ENCODE measurements at places on chromosomes 6 and 20. TPM values are rescaled to one million over a fixed set of nuclear protein-coding genes. Genes with fewer than 3 reads are reported as not detected.

DNA sequence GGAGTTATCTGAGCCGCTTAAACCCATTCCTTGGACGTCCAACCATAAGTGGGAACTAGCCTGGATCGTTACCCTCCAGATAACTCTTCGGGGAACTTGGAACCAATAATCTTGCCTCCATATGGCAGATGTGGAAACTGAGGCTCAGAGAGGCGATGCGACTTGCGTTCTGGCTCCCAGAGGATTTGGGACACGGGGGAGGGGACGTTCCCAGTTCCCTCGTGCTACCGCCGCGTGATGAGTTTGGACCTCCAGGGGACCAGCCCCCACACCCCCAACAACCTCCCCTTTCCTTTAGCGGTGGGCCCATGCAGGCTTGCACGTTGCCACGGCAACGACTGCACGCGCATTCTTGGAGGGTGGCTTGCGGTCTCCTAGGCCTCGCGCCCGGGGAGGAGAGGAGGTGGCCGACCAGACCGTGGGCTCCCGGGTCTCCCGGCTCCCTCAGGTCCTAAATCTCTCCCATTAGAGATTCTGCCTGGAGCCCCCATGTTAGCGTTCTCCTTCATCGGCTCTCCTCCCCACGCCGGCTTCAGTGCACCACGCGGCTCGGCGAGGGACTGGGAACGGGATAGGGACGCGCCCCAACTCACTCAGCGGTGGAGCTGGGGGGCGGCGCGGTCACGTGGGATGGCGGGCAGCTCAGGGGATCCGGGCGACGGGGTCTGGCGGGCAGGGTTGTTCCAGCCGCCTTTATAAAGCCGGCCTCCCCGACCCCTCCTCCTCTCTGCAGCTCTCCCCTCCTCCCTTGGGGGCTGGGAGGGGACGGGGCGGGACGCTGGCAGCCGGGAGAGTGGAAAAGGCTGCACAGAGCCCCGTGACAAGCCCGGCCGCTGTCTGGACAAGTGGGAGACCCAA lies at the start of gene PLTP:
Gene PLTP (minus strand): TSS at position 670 of the 858 bp plus-strand sequence. CDS start 703 bp downstream, outside the sequence.
- H3K27me3 ChIP-seq = no peaks in the 10 kb centered on the region
- peak; percentile 80 for DNase-seq
- no peaks in the 10 kb centered on the region for H3K36me3 ChIP-seq
- H3K4me3 ChIP-seq = peak within 1 kb of the TSS; percentile 70
- H3K27ac ChIP-seq = peak within 1 kb of the TSS; percentile 89
- H3K4me1 ChIP-seq = no peaks in the 10 kb centered on the region

DNA sequence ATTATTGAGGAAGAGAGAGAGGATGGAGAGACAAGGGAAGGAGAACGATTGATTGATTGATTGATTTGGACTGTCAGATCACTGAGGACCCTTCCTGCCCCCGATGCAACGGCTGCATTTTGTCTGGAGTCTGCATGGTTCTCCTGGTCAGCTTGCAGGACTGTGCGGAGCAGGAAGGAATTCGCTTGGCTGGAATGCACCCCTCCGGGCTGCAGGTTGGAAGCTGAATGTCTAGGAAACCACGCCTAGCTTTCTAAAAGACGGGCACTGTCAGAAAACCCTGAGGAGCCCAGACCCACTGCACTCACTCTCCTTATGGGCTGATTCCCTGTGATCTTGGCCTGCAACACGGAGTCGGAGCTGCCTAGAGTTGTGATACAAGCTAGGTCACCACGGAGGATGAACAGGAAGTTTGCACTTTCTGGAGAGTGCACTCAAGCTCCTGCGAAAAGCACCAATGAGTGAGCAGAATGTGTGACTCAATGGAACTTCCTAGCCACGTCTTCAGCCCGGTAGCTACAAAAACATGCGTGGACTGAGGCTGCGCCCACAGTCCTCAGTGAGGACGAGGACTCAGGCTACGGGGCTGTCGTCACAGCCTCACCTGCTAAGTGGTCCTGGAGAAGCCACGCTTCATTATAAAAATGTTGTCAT lies 14.4 kb downstream of the DACT2 start:
- H3K4me1 ChIP-seq = peaks cover 5% of the 10 kb centered on the region
- no peaks in the 10 kb centered on the region for H3K36me3 ChIP-seq
- H3K27ac ChIP-seq = no peak overlapping the region
- no peak overlapping the region for H3K4me3 ChIP-seq
- no peak for DNase-seq

DNA sequence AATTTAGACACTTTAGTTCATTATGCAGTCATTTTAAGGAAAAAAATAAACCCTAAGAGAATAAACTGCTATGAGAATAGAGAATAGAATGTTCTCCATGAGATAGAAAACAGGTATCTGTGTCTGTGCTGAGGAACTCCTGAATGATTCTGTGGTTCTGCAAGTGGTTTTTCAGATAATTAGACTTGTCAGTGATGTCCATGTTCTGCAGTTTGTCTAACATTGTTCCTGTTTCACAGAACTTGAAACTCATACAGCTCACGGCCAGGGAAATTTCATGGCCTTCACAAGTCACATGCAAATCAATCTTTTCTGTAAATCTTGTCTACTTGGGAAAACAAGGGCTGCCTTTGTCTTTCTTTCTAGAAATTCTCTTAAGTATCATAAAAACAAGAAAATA lies 73.4 kb upstream of the HMGCLL1 start:
- H3K4me3 ChIP-seq = no peak overlapping the region
- H3K27ac ChIP-seq = no peak overlapping the region
- H3K4me1 ChIP-seq = no peaks in the 10 kb centered on the region
- H3K27me3 ChIP-seq = no peaks in the 10 kb centered on the region

GRCh38 chr20:43959920-43960227 lies 45.2 kb downstream of the TOX2 start:
- no peak overlapping the region for H3K4me3 ChIP-seq
- H3K27me3 ChIP-seq = no peaks in the 10 kb centered on the region
- no peak for DNase-seq
- H3K36me3 ChIP-seq = no peaks in the 10 kb centered on the region
- H3K4me1 ChIP-seq = no peaks in the 10 kb centered on the region

GRCh38 chr20:64107736-64108457 lies 532 bp upstream of the NPBWR2 start:
- H3K27me3 ChIP-seq = no peaks in the 10 kb centered on the region
- no peak overlapping the region for H3K27ac ChIP-seq
- no peaks in the 10 kb centered on the region for H3K4me1 ChIP-seq
- no peaks in the 10 kb centered on the region for H3K36me3 ChIP-seq

GRCh38 chr20:46011631-46012482 lies 3.1 kb downstream of the MMP9 start:
- H3K36me3 ChIP-seq = no peaks in the 10 kb centered on the region
- peak; percentile 84 for DNase-seq
- no peaks in the 10 kb centered on the region for H3K4me1 ChIP-seq
- no peak overlapping the region for H3K27ac ChIP-seq

DNA sequence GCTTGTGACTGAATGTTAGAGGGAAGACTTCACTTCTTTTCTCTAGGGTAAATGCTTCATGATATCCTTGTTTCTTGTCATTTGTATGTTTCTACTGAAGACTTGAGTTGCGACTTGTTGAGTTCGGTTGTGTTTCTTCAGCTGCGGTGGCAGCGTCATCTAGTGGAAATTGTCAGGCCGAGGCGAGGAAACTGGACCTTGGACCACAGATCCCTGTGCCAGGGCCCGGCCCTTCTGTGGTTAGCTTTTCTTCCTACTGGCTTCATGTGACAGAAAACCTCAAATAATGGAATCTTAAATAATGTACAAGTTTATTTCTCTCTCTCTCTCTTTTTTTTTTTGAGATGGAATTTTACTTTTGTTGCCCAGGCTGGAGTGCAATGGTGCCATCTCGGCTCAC lies 12.4 kb downstream of the MTHFD1L start:
- no peaks in the 10 kb centered on the region for H3K4me1 ChIP-seq
- H3K36me3 ChIP-seq = no peaks in the 10 kb centered on the region
- H3K27me3 ChIP-seq = no peaks in the 10 kb centered on the region
- no peak overlapping the region for H3K4me3 ChIP-seq
- no peak overlapping the region for H3K27ac ChIP-seq

GRCh38 chr6:24205020-24205492 lies 79.0 kb downstream of the NRSN1 start:
- peak; percentile 72 for DNase-seq
- no peaks in the 10 kb centered on the region for H3K27me3 ChIP-seq
- H3K4me3 ChIP-seq = no peak overlapping the region
- no peaks in the 10 kb centered on the region for H3K4me1 ChIP-seq
- H3K27ac ChIP-seq = no peak overlapping the region

GRCh38 chr20:50645253-50646068 lies 45.9 kb downstream of the RIPOR3 start:
- H3K4me3 ChIP-seq = no peak overlapping the region
- H3K36me3 ChIP-seq = no peaks in the 10 kb centered on the region
- no peaks in the 10 kb centered on the region for H3K27me3 ChIP-seq
- H3K4me1 ChIP-seq = peaks cover 22% of the 10 kb centered on the region
- peak; percentile 96 for DNase-seq

GRCh38 chr20:50370036-50370566 lies 140.1 kb upstream of the PTPN1 start:
- no peaks in the 10 kb centered on the region for H3K4me1 ChIP-seq
- no peak overlapping the region for H3K27ac ChIP-seq
- DNase-seq = no peak
- H3K4me3 ChIP-seq = no peak overlapping the region
- H3K27me3 ChIP-seq = no peaks in the 10 kb centered on the region

DNA sequence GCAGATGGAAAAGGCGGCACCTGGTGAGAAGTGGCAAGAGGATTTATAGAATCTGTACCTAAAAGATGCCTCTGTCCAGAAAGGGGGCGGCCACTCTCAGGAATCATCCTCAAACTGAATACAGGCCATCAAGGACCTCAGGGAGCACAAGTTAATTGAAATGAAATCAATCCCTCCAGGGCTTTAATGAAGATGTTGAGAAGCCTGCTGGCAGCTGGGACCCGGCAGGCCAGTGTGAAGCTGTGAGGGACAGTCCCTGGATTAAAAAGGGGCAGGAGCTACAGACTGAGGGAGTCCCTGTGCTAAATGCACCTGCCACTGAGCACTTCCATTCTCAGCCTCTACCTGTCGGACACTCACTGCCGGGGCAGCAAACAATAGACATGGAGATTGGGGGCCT lies 107.7 kb upstream of the GGTLC1 start:
- H3K36me3 ChIP-seq = no peaks in the 10 kb centered on the region
- peak; percentile 33 for DNase-seq
- no peaks in the 10 kb centered on the region for H3K4me1 ChIP-seq
- no peak overlapping the region for H3K4me3 ChIP-seq

DNA sequence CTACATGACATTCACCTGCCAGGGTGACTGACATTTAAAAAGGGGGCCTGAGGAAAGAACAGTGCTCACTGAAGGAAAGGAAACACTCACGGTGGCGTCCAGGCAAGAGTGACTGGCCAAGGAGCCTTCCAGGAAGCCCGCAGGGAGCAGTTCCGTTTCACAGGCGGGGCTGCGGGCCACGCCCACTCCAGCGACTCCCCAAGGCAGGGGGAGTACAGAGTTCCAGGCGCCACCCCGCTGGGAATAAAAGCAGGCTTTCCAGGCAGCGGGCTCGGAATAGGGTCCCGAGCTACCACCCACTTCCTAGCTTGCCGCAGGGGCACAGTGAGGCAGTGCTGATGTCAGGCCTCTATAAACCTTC lies 34.2 kb downstream of the PKIG start:
- peaks cover 16% of the 10 kb centered on the region for H3K4me1 ChIP-seq
- no peak overlapping the region for H3K27ac ChIP-seq
- DNase-seq = no peak
- H3K4me3 ChIP-seq = no peak overlapping the region
- no peaks in the 10 kb centered on the region for H3K27me3 ChIP-seq

DNA sequence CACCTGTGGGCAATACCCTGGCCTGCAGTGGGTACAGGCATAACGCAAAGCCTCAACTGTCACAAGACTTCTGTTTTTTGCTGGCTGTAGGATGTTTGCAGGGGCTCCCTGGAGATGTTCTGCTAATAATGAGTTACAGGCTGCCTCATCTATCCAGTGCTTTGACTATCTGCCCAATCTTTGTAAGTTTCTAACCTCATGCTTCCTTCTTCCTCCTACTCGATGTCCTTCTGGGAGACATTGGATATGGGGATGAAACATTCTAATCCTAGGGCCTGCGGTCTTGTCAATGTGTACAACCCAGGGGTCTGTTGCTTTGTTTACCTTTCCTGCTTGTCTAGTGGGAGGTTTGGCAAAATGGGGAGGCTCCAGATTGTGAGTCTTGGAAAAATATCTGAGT lies 136.8 kb upstream of the TCF21 start:
- H3K36me3 ChIP-seq = no peaks in the 10 kb centered on the region
- H3K27ac ChIP-seq = no peak overlapping the region
- DNase-seq = no peak
- H3K4me1 ChIP-seq = no peaks in the 10 kb centered on the region
- H3K27me3 ChIP-seq = no peaks in the 10 kb centered on the region
- H3K4me3 ChIP-seq = no peak overlapping the region

- H3K27ac ChIP-seq = no peak overlapping the region
- no peaks in the 10 kb centered on the region for H3K36me3 ChIP-seq
- no peaks in the 10 kb centered on the region for H3K27me3 ChIP-seq
- peak overlapping the region; percentile 23 for H3K4me3 ChIP-seq
- H3K4me1 ChIP-seq = peaks cover 2% of the 10 kb centered on the region
These were observed 155.4 kb downstream of the NRN1 start for GRCh38 chr6:5851261-5851757.

GRCh38 chr6:819122-819521 lies 126.2 kb upstream of the EXOC2 start:
- H3K27ac ChIP-seq = peak overlapping the region; percentile 36
- no peaks in the 10 kb centered on the region for H3K36me3 ChIP-seq
- H3K4me1 ChIP-seq = peaks cover 12% of the 10 kb centered on the region
- H3K27me3 ChIP-seq = no peaks in the 10 kb centered on the region
- DNase-seq = peak; percentile 52
- H3K4me3 ChIP-seq = no peak overlapping the region

DNA sequence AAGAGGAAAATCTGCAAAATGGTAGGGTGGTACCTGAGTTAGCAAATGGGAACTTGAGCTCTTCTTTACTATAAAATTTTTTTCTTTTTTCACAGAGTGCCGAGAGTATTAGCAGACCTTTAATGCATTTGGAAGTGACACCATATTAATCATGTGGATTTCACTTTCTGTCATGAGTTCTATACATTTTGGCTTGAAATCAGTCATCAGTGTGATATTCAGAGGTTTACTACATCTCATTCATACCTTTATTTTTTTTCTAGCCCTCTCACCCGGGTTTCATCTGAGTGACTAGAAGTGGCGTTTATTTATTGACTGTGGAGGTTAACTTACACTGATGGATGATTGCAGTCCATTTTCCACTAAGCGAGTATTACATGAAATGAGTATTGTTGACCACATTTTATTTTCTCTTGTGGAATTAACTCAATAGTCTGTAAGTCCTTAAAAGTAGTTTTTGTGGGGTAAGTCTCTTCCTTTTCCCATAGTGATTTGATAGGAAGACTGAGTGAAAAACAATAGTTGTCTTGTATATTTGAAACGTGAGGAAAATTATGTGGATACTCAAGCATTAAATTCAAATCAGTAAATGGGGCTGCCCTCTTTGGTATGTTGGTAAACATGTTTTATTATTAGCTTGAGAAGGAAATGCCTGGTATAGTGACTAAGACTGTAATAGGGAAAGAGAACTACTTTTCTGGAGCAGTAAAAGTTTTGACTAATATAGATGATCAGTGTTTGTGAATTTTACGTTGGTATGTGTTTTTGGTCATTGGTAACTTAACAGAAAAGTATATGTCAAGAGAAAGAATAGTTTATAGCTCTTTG lies 55.5 kb downstream of the JARID2 start:
- H3K4me3 ChIP-seq = no peak overlapping the region
- peaks cover 4% of the 10 kb centered on the region for H3K4me1 ChIP-seq
- no peak for DNase-seq
- H3K36me3 ChIP-seq = no peaks in the 10 kb centered on the region
- H3K27me3 ChIP-seq = no peaks in the 10 kb centered on the region
- no peak overlapping the region for H3K27ac ChIP-seq

The APOM gene
- 4.6 TPM for total RNA-seq

The RIN2 gene
- total RNA-seq = 109 TPM

The DDX27 gene
- total RNA-seq = 30.6 TPM

The TENT5A gene
- total RNA-seq = 13.4 TPM

The DSTN gene
- 409 TPM for total RNA-seq

The PACSIN1 gene
- total RNA-seq = 1.7 TPM

The SLC2A10 gene
- total RNA-seq = 7.1 TPM

The MCM3 gene
- total RNA-seq = 40.9 TPM

The HTR1E gene
- not detected for total RNA-seq

The PDYN gene
- not detected for total RNA-seq
